CD4-positive, alpha-beta T cell treated with Interleukin-21 for 1 hour (primary cell): ENCODE measurements at places on chromosomes 5 and 9.

- no peak for DNase-seq
Observed at GRCh38 chr5:73947906-73948640, 322.1 kb downstream of the ARHGEF28 start.

DNA sequence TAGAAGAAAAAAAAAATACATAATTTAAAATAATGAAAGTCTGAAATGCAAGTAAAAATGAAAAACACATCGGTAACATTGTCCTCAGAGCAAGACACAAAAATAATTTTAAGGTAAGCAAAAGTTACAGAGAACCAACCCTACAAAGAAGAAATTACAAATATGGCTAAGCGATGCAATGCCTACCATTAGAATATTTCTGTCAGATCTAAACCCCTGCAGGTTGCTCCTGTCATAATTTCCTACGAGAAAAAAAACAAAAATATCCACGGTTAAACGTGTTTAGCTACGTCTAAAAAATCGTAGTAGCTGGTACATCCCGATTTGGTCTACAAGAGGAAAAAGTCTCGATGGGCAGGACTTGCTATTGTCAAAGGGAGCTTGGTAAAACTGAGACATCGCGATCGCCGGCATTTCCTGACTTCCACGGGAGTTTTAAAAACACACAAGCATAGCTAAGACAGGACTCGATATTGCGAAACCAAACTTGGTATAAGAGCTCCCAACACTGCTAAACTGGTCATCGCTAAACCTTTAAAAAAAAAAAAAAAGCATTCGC is 1.1 kb upstream of the ANXA2R start:
- peak; percentile 69 for DNase-seq

GRCh38 chr5:133524666-133525065 is 87.7 kb downstream of the FSTL4 start:
- no peak for DNase-seq

GRCh38 chr9:32326146-32326545 is 58.3 kb upstream of the ACO1 start:
- no peak for DNase-seq

- DNase-seq, result no peak
Observed at GRCh38 chr5:4802044-4802443, 338.1 kb upstream of the ADAMTS16 start.

DNA sequence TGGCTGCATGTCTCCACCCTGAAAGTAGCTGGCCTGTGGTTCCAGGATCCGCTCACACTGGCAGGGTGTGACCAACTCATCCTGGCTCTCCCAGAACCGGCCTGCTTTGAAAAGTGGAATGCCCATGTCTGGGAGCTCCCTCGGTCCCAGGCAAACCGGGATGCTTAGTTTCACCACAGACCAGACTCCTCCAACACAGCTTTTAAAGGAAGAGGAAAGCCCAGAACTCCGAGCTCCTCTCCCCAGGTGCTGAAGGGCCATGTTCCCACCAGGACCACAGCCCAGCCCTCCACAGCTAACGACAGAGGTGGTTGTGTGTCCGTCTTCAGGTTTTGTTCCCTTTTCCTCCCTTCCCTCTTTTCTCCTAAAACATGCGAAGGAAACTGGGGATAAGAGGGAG is 38.0 kb downstream of the GTF3C4 start:
- DNase-seq, result no peak

DNA sequence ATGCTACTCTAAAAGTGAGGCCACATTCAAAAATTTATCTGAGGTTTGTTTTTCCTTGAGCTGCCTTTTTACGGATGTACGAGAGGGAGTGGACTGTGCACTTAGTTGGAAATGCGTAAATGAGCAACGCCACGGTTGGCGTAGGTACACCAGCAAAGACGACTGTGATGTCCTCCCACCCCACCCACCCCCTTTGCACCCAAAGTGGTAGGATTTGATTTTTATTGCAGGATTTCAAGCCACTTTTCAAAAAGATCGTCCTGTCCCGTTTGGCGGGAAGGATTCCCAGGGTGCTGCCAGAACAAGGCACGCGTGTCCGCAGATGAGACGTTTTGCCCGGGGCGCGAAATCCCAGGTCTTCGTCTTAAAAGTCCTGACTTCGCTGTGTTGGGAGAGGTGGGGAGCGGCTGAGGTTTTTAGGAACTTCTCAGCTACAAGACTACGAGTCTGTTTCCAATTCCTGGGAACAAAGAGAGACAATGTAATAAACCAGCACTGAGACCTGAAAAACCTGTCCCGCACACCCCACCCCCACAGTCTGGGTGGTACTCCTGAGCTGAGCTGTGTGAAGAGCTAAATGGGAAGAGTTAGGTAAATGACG is 1.0 kb upstream of the TLE1 start:
- DNase-seq, result no peak

GRCh38 chr5:125446986-125447385 is 700.5 kb upstream of the ZNF608 start:
- DNase-seq, result no peak

GRCh38 chr5:179153341-179153901 is 93.2 kb downstream of the ZNF354C start:
- DNase-seq, result no peak

- no peak for DNase-seq
Observed at GRCh38 chr5:172051643-172052339, 45.4 kb upstream of the FBXW11 start.

- DNase-seq, result peak; percentile 70
Observed at GRCh38 chr5:176533894-176534611, 3.1 kb downstream of the RNF44 start.

GRCh38 chr5:59001154-59001553 is 418.3 kb downstream of the RAB3C start:
- no peak for DNase-seq

DNA sequence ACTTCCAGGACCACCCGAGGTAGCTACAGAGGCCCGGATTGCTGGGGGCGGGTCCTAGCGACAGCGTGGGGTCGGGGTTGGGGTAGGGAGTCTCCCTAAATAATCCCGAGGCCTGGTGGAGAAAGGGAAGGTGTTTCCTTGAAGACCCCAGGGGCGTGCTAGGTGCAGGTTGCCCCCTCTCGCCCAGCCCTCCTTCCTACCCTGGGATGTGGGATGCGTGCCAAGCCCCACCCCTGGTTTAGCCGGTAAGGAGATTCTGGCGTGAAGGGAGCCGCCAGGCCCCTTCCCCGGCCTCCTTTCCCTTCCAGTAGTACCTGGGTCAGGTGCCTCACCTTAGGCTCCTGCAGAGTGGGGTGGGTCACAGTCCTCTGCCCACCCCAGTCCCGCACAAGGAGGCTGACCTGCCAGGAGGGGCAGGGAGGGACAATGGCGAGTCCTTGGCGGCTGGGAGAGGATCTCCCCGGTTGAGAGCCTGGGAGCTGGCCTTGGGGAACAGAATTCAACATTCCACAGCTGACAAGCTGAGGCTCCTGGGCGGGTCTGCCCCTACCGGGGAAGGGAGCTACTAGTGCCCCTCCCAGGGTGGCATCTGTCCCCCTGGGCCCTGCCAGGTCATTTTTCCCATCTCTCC is 674 bp downstream of the TSPAN17 start:
- no peak for DNase-seq

DNA sequence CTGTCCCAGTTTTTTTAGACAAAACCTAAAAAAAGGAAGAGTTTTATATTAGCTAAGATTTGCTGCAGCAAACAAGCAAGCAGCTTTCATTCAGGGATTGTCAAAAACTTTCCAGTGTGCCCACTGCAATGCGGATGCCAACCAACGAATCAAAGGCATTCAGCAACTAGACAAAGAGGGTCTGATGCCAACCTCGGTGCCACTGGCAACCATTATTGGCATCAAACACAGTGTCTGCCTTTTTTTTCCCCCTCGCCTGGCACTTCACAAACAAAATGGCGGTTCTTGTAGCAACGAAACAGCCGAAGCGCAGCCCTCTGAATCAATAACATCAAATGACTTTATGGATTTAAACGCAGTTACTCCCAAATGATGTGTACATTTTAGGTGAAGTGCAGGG is 10.4 kb downstream of the NFIB start:
- no peak for DNase-seq

GRCh38 chr9:107907715-107908114 is 418.1 kb upstream of the KLF4 start:
- no peak for DNase-seq

DNA sequence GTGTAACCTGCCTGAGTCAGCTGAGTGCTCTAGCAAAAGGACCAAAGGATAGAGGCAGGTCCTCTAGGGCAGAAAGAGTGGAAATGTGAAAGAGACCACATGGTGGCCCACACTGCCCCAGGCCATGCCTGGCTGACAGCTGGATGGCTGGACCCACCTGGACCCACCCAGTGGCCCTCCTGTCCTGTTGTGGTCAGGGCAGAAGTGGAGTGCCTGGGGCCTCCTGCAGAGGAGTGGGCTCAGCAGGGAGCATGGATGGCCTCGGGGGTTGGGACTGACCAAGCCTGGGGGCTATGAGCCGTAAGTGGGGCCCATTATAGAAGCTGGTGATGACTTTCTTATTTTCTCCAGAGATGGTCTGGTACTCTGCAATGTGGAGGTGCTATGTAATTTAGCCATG is 55.7 kb upstream of the FAM120AOS start:
- no peak for DNase-seq

DNA sequence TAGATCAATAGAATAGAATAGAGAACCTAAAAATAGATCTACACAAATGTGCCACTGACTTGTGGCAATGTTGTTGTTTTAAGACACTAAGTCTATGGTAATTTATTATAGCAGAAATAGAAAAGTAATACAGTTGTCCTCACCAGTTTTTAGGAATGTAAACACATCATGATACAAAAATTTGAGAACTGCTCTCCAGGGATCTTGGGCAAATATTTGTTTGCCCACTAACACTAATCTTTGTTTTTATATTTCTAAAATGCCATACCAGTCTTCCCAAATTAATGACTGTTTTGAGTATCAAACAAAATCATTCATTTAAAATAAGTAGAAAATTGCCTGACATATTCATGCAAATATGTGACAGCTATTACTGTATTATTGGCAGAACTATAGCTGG is 297.6 kb downstream of the BRINP1 start:
- DNase-seq, result no peak

- DNase-seq, result no peak
Observed at GRCh38 chr9:114902786-114903524, 27.4 kb downstream of the TNFSF8 start.

DNA sequence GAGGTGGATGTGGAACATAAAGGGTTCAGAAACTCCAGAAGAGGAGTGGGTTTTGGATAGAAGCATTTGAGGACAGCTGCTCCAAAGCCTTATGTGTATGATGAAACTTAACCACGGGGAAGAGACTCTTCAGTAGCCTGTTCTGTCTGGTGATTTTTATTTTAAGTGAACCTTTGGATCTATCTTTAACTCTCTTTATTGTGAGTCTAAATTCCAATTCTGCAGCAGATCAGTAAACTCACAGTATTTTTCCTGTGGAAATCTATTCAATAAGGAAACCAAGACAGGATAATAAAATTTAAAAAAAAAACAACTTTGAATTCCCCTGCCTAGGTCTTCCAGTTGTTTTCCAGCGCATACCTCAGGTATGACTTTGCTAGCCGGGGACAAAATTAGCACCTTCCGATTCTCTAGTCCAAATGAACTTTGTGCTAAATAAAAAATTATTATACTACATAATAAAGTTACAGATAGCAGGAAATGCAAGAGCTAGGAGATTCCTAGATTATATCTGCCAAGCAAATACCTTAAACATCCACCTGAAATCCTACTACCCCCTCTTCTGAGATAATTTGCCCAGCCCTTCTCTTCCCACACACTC is 101.9 kb downstream of the NLN start:
- DNase-seq, result no peak

DNA sequence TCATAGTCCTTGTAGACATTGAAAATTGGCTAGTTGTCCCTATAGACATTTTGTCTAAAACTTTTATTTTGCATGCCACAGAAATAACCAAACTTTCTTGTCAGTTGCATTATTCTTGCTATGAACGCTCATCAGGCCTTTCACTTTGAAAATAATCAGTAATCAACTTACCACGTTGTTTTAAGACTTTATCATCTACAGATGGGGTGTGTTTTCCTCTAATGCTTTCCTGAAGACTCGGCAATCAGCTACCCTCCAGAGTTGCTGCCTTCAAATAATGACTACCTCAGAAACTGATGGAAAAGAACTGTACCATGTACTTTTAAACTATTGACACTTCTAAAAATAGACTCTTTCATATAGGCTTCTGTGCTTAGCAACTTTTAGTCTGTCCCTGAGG is 33.5 kb upstream of the HSPB3 start:
- DNase-seq, result no peak

DNA sequence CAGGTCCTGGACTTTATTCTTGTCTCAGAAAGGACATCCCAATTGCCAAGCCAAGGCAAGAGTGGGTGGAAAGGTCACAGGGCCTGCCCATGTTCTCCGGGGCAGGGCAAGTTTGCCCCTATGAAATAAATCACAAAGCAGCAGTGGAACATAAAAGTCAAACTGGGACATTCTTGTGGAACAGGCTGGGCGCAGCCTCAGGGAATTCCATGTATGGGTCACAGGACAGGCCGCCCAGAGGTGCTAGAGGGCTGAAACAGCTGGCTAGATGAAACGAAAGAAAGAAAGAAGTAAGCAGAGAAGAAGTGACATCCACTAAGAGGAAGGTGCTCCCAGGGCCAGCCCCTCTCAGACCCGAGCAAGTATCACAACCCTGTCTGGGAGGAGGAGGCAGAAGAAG is 219.1 kb upstream of the NFIL3 start:
- no peak for DNase-seq
